ENCODE measurements at places on chromosomes 2 and 18.

- no peak for DNase-seq
These were observed 48.4 kb downstream of the OTX1 start for GRCh38 chr2:63099032-63099431.

DNA sequence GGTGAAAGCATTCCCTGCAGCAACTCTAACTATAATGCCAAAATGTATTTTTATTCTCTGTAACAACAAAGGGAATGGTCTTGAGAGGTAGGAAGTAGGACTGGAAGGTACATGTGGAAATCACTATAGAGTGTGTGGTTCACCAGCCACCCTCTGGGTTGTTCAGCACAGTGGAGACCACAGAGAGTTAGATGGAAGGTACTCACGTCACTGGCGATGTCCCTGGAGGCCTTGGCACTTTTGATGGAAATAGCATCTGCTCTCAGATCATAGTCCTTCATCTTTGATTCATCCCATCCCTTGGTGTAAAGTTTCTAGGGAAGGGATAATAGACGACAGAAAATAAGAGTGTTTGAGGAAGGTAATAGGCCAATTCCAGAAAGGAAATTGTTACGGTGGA is 124.0 kb downstream of the NEB start:
- DNase-seq: no peak

DNA sequence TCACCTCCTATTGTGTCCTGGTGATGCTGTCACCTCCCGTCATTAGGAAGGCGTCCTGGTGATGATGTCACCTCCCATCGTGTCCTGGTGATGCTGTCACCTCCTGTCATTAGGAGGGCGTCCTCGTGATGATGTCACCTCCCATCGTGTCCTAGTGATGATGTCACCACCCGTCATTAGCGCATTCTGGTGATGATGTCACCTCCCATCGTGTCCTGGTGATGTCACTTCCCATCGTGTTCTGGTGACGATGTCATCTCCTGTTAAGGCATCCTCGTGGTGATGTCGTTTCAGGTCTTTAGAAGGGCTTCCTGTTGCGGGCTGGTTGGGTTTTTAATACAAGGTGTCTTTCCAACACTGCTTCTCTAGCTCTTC is 40.7 kb downstream of the CTDP1 start:
- no peak for DNase-seq

GRCh38 chr2:227411990-227412350 is 24.2 kb upstream of the SCYGR1 start:
- no peak for DNase-seq

- DNase-seq: no peak
These were observed 28.8 kb downstream of the LONRF2 start for GRCh38 chr2:100293341-100294161.

DNA sequence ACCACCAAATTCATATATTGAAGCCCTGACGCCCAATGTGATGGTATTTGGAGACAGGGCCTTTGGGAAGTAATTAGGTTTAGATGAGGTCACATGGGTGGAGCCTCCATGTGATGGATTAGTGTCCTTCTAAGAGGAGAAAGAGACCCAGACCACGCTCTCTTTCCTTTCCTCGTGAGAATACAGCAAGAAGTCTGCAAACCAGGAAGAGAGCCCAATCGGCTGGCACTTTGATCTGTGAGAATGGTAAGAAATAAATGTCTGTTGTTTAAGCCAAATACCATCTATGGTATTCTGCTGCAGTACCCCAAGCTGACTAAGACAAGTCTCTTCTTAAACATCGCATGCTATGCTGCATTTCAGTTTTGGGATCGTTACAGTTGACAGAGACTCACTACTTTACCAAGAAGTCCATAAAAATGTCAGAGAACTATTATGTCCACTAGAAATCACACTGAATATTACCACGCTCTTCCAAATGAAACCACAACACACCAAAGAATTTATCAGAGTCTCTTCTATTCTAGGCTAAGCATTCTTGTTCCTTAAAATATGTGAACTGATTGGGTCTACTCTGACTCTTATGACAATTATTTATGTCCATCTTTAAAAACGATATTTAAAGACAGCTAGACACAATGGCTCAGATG is 48.5 kb downstream of the LPIN2 start:
- DNase-seq: no peak
